Muscle of arm (tissue), 14 donors: ENCODE measurements at places on chromosomes 4 and X.

DNA sequence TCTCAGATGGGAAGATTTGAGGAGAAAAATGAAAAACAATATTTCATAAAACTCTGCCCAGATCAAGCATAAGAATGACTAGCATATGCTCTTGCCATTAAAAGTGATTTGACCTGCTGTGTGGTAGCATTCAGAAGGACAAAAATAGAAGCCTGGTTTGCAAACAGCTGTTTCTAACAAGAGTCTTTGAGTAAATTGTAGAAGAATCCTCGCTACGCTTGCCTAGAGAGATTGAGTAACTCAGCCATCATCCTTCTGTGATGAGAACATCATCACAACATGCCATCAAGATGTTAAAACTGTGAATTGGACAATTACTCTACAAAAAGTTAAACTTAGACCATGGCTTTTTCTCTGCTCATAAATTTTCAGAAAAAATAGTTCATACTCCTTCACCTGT, 168.9 kb upstream of the PUDP start:
- DNase-seq = no peak

- no peak for DNase-seq
These were observed 72.8 kb downstream of the CLCN5 start for GRCh38 chrX:49995107-49995731.

GRCh38 chrX:8688776-8689175, 43.2 kb downstream of the ANOS1 start:
- no peak for DNase-seq

- DNase-seq = peak; percentile 94
These were observed 28.1 kb downstream of the FGF2 start for GRCh38 chr4:122854447-122855352.
